Naive thymus-derived CD4-positive, alpha-beta T cell (primary cell): ENCODE measurements at places on chromosomes 16 and 17. TPM values are rescaled to one million over a fixed set of nuclear protein-coding genes. Genes with fewer than 3 reads are reported as not detected.

The ABCA3 gene
- 7.4 and 8.0 TPM in 2 replicates for total RNA-seq

The DPEP1 gene
- not detected for total RNA-seq

The TBC1D3E gene
- not detected for total RNA-seq

The PHOSPHO1 gene
- total RNA-seq, result not detected

The NPIPA8 gene
- total RNA-seq, result 1.0 and 1.1 TPM in 2 replicates

The SPNS2 gene
- total RNA-seq, result 0.56 TPM

The RMI2 gene
- 1.8 TPM for total RNA-seq

The ZSWIM7 gene
- total RNA-seq, result 10.0 and 11.4 TPM in 2 replicates

- no peak for DNase-seq
Observed at GRCh38 chr17:80106751-80107150, 5.4 kb downstream of the GAA start.

DNA sequence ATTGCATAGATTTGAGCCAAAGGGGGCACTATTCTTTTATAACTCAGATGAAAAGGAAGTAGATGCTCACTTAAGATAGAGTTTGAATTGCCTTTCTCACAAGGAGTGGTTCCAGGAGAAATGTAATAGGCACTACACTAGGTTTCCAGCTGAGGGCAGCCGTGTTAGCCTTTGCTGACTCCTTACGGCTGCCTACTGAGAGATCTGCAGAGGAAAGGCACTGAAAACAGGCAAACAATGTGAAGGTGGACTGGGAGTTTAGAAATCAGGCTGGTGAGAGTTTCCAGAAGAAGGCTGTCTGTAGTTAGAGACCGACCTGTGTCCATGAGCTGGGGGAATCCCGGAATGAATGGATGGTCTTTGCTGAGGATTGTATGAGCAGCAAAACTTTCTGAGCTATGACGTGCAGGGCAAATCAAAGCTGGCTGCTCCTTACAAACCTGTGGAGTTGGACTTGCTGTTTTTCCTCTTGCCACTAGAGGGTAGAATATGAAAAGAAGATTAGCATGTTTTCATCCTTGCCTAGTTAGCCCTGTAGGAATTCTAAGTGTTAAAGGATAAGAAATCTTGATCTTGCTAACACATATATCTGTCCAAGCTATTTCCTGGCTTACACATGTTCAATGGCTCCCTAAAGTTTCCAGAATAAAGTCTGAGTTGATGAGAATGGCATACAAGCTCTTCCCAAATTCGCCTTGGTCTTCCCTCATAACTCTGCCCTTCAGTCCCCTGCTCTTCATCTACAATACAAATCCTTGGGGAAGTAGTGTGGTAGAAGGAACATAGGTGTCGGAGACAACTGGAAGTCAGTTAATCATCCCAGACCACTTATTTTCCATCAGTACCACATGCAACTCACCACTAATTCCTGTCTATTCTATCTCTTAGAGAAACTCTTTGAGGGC lies 20.1 kb upstream of the TAOK1 start:
- peak; percentile 31 for DNase-seq

DNA sequence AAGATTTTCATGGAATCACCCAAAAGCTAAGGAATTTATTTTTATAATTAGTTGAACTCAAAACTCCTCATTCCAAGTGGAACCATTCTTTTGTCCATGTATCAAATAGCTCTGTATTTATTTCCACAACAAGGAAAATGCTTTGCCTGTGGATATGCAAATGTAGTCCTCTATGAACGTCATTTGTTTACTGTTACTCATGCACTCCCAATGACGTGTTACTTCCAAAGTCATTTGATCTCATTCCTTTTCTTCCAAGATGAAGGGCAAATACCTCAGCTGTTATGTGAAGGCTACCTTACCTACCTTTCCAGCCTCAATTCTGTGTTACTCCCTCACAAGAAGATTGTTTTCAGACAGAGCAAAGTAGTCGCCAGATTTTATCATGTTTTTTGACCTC lies 83.7 kb downstream of the ITFG1 start:
- DNase-seq, result no peak

- DNase-seq, result no peak
Observed at GRCh38 chr17:19720210-19720475, 3.8 kb upstream of the SLC47A2 start.

DNA sequence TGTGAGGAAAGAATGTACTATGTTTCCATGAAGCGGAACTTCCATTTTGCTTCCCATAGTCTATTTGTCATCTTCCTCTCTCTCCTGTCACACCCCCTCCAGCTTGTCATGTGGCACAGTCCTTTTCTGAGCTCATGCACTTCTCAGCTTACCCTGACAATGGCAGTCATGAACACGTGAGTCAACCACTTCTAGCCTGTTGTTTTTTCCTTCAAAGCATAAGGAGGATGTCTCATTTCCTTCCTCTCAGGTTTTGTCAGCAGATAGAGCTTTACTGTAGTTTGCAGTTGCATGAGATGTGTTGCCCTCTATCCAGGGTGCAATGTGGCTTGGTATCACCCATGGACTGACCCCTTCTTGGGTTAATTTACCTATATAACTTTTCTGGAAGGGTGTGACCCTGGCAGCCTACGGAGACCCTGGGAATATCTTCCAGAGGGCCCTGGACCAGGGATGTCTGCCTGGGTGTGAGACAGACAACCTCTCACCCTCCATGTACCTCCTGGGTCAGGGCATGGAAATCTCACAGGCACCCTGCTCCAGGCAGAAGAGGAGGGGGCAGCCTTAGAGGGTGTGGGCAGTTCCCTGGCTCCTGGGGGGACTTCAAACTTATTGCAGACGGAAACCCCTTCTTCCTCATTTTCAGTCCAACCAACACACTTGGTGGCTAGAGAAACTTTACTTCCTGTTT lies 4.0 kb upstream of the ZNF267 start:
- DNase-seq, result peak; percentile 88

DNA sequence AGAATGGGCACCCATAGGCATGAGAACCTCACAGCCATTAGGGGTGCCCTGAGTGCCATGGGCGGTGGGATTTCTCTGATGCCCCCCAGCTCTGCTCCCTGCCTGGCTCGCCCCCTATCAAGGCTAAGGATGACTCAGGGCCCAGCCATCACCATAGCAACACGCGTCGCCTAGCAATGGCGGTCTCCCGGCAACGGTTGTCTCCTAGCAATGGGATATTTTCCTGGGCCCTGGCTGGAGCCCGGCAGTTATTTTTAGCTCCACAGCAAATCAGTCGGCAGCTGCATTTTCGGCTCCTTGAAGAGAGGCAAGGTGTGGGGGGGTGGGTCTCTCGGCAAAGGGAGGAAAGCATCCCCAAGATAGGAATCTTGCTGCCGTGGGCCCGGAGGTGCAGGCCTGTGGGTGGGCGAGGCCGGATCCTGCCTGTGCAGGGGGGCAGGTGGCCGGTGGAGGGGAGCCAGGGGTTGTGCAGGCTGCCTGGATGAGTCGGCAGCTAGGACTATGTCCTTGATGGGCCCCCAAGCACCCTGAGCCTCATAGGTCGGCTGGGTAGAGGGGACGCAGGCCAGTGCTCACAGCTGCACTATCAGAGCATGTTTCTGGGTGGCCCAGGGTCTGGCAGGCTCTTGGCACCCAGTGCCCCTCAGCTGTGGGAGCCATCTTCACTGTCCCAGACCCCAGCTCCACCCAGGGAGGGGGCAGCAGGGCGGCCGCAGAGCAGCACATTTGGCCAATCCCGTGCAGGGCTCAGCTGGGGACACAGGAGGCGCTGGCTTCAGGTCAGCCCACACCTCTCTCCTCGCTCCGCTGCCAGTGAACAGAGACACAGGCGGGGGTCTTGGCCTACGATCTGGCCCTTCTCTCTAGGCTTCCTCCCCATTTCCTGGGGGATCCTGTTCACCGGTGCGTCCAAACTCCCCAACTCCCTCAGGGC lies 4.2 kb upstream of the FBXL16 start:
- DNase-seq, result no peak

GRCh38 chr16:59905606-59906005 lies 1171.5 kb upstream of the GOT2 start:
- DNase-seq, result no peak

- DNase-seq, result no peak
Observed at GRCh38 chr16:12646490-12647274, 157.0 kb downstream of the CPPED1 start.

DNA sequence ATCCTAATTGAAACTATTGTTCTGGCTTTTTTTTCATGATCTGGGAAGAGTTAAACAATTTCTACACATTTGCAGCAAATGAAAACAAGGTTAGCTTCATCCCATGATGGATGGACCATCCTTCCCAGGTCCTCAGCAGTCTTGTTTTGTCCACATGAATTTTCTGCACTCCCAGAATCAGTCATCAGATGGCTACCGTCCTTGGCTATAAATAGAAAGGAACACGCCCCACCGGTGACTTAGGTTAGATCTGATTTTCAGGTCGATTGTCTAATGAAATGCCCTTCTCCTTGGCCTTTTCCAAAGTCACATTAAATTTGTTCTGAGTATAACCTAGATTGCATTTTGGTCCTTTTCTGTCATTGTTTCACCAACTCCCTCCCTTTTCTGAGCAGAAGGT lies 41.4 kb upstream of the NOL11 start:
- DNase-seq, result no peak

GRCh38 chr16:83714286-83714685 lies 93.5 kb upstream of the HSBP1 start:
- DNase-seq, result no peak

DNA sequence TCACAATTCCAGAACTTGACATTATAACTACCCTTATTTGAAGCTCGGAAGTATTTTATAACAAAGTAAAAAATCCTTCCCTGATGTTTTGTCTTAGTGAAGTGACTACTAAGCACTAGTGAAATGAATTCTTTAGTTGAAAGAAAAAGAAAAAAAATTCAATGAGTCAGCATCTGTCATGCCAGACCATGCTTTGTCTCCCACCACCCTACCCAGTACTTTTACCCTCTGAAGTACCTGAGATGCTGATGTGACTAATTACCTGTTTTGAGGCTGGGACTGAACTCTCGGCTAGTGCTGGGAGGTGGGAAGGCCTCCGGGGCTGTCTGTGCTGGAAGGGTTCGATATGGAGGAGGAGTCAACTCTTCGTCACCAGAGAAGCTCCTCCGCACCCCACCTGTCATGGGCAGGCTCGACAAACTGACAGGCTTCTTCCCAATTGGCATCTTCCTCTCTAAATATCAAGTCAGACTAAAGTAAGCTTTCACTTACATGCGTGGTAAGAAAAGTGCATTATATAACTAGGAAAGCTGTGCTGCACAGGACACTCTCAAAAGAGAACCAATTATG lies 19.6 kb downstream of the NME2 start:
- DNase-seq, result no peak

GRCh38 chr16:75065521-75066149 lies 50.9 kb downstream of the LDHD start:
- no peak for DNase-seq

- no peak for DNase-seq
Observed at GRCh38 chr16:86910161-86910769, 331.9 kb downstream of the FOXL1 start.

DNA sequence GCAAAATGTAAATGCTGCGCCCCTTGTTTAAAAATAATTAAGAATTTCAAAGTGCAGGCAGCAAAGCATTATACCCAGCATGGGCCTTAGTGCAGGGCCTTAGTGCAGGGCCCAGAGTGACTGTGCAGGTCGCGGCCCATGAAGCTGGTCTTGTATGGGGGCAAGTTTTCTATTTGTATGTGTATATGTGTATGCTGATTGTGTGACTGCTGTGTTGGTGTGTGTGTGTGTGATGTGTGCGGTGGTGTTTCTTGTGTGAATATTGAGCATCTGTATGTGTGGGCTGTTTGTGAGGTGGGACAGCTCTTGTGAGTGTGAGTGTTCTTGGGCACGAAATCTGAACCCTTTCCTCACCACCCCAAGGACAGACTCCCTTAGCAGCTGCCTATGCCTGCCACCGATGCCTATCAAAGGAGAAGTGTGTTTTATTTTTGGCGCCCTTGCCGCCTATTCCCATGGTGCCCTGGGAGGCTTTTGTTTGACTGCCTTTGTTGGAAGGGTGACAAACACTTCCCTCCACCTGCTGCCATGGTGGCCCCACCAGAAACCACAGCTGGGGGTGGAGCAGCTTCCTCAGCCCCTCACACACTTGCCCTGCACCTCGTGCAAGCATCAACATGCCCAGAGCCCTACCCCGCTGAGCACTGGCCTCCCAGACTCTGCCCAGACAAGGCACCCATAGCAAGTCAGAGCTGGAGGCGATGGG lies 18.0 kb downstream of the CCR7 start:
- DNase-seq, result peak; percentile 77

GRCh38 chr16:70706948-70707465 lies 21.2 kb upstream of the MTSS2 start:
- no peak for DNase-seq

GRCh38 chr16:73610605-73611156 lies 562.8 kb upstream of the ZFHX3 start:
- no peak for DNase-seq

GRCh38 chr16:73287859-73288405 lies 240.0 kb upstream of the ZFHX3 start:
- DNase-seq, result no peak

- no peak for DNase-seq
Observed at GRCh38 chr16:51268237-51268636, 117.2 kb upstream of the SALL1 start.

DNA sequence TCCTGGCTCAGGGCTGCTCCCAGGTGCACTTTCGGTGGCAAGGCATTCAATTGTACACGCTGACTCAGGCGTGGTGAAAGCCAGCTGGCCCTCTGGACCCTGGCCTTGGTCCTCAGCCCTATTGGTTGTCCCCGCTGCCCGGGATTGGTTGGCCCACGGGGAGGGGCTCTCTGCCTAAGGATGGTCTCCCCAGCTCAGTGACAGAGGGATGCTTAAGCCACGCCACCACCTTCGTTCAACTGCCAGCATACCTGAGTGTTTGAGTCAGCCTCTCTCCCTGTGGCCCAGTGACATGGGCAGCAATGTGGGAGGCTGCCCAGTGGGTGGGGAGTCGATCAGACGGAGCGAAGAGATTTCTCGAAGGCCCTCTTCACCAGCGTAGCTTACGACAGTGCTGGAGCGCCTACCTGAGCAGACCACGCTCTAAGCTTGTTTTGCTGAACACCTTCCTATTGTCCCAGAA lies 30.3 kb downstream of the IRF8 start:
- no peak for DNase-seq

DNA sequence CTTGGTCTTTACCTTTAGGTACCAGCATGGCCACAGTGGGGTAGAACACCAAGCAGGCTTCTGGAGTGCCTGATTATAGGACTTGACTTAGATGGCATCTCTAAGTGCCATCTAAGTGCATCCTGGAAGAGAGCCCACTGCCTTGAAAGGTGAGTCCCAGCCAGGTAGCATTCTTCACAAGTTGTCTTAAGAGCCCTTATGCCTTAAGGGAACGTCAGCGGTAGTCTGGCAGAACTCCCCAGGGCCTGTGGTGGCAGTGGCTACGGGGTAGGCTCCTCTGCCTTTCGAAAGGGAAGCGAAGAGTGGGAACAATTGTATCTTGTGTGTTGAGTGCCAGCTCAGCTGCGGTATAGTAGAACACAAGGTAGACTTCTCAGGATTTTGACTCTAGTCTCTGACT lies 549.0 kb downstream of the HS3ST4 start:
- no peak for DNase-seq

DNA sequence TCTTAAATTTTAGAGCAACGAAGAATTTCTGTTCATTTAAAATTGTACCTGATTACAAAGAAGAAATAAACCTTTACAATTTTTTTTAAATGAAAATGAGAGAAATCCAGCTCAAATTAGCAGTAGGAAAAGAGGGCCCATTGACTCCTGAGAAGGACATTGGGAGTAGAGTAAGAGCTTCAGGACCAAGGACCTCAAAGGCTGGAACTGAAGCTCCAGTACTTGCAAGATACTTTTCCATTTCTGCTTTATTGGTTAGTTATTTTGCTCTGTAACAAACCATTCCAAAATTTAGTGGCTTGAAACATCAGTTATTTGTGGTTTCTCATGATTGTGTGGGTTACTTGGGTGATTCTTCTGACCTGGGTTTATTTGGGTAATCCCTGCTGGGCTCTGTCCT lies 165.9 kb downstream of the PRKCB start:
- DNase-seq, result no peak

GRCh38 chr16:49574826-49575225 lies 201.2 kb downstream of the C16orf78 start:
- DNase-seq, result no peak
